ENCODE measurements at places on chromosomes 6 and 20. TPM values are rescaled to one million over a fixed set of nuclear protein-coding genes. Genes with fewer than 3 reads are reported as not detected.

GRCh38 chr6:13486679-13487121, 700 bp downstream of the GFOD1 start:
- DNase-seq, result peak; percentile 27
- peak overlapping the region; percentile 80 for H3K4me3 ChIP-seq
- peaks cover 29% of the 10 kb centered on the region for H3K4me1 ChIP-seq
- no peaks in the 10 kb centered on the region for H3K36me3 ChIP-seq
- no peaks in the 10 kb centered on the region for H3K27me3 ChIP-seq

DNA sequence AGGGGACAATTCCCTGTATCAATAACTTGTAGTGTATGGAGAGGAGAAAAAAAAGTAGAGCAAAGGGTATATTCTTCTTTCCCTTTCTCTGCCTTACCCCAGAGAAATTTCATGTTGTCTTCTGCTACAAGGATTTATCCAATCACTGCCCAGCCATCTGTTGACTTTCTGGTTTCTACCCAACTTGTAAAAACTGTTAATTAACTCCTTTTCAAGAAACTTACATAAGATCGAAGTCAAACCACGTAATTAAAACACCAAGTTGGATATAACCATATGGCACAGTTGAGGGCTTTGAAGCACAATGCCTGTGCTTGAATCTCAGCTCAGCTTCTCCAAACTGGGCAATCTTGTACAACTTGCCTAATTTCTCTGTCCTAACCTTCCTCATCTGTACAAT, 99.5 kb downstream of the MAN1A1 start:
- no peaks in the 10 kb centered on the region for H3K36me3 ChIP-seq
- H3K27ac ChIP-seq, result no peak overlapping the region
- no peak for DNase-seq
- no peaks in the 10 kb centered on the region for H3K27me3 ChIP-seq

Gene GLO1
- 94.8 TPM for total RNA-seq

DNA sequence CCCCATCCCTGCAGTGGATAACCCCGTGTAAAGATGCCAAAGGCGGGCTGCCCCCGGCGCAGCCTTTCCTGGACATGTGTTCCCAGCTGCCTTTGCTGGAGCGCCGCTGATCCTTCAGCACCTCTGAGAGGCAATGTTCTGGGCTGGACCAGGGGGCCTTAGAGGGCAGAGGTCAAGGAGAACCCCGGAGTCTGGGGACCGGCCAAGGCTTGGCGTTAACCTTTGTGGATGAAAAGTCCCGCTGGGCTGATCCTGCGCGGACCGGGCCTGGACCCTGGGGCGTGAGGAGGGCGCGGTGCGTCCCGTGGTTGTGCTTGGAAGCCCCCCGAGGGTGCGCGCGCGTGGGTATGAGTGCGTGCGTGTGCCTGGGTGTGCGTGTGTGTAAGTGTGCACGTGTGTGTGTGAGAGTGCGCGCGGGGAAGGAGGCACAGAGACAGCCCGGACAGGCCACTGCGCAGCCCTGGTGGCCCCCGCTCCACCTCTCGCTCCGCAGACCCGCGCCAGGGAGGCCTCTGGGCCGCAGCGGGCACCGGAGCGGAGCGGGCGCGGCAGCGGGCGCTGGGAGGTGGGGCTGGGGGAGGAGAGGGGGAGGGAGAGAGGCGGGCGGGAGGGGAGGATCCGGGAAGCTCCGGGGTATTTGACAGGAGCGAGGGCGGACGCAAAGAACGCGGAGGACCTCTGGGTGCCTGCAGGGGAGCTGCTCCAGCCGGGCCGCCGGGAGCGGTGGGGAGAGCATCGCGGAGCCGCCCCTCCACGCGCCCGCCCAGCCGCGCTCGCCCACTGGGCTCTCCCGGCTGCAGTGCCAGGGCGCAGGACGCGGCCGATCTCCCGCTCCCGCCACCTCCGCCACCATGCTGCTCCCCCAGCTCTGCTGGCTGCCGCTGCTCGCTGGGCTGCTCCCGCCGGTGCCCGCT, at the start of gene SMOC2:
Gene SMOC2, plus strand, starts transcription at position 665 of the 914 bp plus-strand sequence. Its CDS starts 187 bp downstream, at position 852.
- peak within 1 kb of the TSS; percentile 13 for H3K27ac ChIP-seq
- peak; percentile 35 for DNase-seq
- H3K4me3 ChIP-seq, result peak within 1 kb of the TSS; percentile 47

Gene PPP1R16B
- 2.4 TPM for total RNA-seq

- peaks cover 71% of the 10 kb centered on the region for H3K27me3 ChIP-seq
- H3K27ac ChIP-seq, result no peak overlapping the region
- H3K4me3 ChIP-seq, result no peak overlapping the region
- no peak for DNase-seq
- H3K4me1 ChIP-seq, result no peaks in the 10 kb centered on the region
- H3K36me3 ChIP-seq, result no peaks in the 10 kb centered on the region
These were observed 4.1 kb upstream of the MYT1 start for GRCh38 chr20:64160118-64160517.

DNA sequence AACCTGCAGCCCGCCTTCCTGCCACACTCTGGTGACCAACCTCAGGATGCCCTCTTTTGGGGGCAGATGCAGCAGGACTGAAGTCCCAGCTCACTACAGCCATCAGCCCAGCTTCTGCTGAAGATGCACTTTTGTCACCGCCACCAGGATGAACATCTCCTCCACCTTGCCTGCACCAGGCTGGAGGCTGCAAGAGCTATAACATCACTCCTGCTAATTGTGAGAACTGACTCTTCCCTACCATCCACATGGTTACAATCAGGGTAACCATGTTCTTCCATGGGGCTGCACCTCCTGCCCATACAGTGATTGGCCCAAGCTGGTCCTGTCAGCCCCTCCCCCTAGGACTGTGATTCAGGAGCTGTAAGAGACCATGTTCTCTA, 2.0 kb upstream of the ACTL10 start:
- no peak overlapping the region for H3K27ac ChIP-seq
- H3K36me3 ChIP-seq, result peaks cover 11% of the 10 kb centered on the region
- no peak overlapping the region for H3K4me3 ChIP-seq
- no peak for DNase-seq
- H3K4me1 ChIP-seq, result peaks cover 14% of the 10 kb centered on the region
- no peaks in the 10 kb centered on the region for H3K27me3 ChIP-seq

Gene SFTA2
- total RNA-seq, result not detected
